ENCODE measurements at places on chromosomes 5 and 9.
A peak's percentile ranks its signal among the peaks of the same experiment; 100 is the strongest.

GRCh38 chr9:13952906-13953305 is 361.0 kb downstream of the NFIB start:
- DNase-seq, result no peak

GRCh38 chr5:149162401-149163084 is 21.2 kb downstream of the ABLIM3 start:
- DNase-seq, result peak; percentile 60

- no peak for DNase-seq
Measured at GRCh38 chr9:69326261-69326660, 1.2 kb downstream of the ENTREP1 start.

GRCh38 chr9:88826771-88827181 is 164.5 kb upstream of the S1PR3 start:
- peak; percentile 97 for DNase-seq

DNA sequence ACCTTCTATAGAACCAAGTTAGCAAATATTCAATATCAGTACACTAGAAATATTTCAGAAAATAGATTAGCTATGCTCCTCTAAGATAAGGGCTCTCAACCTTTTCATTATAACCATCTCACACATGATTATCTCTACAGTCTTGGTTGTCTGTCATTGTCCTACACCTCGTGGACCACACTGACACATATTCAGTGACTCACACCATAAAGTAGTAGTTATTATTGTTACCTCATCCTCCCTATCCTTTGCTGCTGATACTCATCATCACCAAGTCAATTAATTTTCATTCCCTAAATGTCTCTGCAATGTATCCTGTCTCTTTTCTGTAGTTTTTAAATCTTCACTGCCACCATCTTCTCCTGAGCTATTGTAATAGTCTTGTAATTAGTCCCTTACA is 1309.2 kb upstream of the C9orf72 start:
- no peak for DNase-seq

DNA sequence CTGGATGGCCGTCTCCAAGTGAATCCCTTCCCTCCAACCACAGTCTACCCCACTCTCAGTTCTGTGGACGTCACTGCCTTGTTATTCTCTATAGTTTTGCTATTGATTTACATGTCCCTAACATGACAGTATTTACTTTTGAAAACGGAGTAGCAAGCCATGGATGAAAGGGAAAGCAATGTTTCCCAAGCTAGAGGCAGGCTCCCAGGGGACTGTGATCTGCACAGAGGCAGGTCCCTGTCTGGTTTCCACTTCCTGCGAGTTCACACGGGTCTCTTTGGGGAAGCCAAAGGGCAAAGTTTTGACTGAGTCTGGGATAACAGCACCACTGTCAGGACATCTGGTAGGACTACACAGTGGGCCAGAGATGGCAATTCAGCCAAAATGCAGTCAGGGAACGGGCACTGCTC is 12.7 kb downstream of the C9orf153 start:
- DNase-seq, result no peak

DNA sequence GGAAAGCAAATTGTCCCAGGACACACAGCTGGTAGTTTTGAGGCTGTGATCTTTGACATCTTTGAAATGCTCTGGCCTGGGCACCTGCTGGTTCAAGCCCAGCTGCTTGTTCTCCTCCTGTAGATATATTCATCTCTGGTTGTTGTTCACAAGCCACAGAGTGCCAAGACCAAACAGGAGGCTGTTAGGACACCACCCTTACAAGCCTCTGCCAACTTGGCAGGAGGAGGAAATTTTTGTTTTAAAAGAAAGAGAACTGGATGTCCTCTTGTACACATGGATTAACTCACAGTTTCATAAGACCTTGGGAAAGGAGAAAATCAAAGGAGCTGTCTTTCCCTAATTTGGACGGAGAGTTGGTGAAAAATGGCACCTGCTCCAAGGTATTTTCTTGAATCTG is 8.5 kb upstream of the ZFP62 start:
- peak; percentile 10 for DNase-seq

GRCh38 chr9:74037274-74037673 is 459.9 kb upstream of the RORB start:
- no peak for DNase-seq

- no peak for DNase-seq
Measured at GRCh38 chr5:76402251-76402885, 717 bp upstream of the IQGAP2 start.

- DNase-seq, result no peak
Measured at GRCh38 chr9:112002131-112002846, 105.7 kb downstream of the UGCG start.

DNA sequence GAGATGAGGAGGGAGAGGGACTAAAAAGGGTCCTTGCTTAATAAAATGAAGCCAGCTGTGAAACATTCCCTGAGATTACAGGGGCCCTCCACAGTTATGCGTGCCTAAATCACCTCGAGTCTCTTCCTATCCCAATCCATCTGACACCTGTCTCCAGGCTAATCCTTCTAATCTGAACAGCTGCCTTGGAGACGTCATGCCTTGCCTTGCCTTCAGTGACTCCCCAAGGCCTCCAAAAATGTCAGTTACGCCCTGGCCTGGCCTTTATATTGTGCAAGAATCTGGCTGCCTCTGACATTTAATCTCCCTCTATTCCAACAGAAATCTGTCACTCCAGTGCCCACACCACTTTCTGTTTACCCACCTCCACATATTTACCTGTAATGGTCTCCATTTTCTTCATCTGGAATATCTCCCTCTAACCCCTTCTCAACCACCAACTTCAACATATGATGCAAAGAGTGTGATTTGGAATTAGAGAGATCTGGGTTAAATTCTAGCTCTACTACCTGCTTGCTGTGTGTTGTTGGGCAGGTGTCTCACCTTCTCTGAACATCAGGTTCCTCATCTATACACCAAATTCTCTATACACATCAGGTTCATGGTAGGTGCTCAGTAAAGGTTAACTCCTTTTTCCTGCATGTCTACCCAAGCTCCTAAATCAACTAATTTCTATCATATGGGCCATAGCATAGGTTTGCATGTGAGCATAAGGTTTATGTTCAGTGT is 57.9 kb downstream of the PTCD2 start:
- peak; percentile 82 for DNase-seq

- DNase-seq, result no peak
Measured at GRCh38 chr5:132777209-132778069, at the start of gene SEPTIN8. Gene SEPTIN8, minus strand, starts transcription at chr5:132777239. Its CDS starts 102 bp downstream, at chr5:132777137.

GRCh38 chr5:59054963-59055528 is 472.2 kb downstream of the RAB3C start:
- DNase-seq, result no peak

GRCh38 chr5:111742177-111742994 is 14.6 kb downstream of the NREP start:
- peak; percentile 99 for DNase-seq

DNA sequence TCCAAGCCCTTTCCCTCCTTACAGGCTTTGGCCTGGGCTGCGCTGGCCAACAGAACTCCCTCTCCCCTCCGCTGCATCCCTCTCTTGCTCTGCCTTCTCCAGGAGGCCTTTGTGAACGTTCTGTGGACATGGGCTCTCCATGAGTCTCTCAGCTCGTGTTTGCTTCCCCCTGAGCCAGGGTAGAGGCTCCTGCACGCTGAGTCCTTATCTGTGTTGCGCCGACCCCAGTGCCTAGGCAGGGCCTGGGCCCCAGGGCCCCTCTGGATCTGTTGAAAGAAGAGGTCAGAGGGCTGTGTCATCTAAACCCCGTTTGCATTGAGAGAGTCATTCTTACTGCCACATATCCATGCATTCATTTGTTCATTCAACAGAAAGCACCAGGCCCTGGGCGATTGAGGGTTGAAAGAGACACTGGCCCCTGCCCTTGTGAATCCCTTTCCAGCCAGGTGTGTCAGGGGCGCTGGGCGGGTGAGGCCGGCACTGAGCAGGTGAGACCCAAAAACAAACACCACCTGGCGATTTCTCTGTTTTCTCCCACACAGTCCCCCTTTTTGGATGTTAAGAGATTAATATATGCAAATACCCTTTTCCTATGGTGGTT is 111.2 kb upstream of the IER5L start:
- no peak for DNase-seq

DNA sequence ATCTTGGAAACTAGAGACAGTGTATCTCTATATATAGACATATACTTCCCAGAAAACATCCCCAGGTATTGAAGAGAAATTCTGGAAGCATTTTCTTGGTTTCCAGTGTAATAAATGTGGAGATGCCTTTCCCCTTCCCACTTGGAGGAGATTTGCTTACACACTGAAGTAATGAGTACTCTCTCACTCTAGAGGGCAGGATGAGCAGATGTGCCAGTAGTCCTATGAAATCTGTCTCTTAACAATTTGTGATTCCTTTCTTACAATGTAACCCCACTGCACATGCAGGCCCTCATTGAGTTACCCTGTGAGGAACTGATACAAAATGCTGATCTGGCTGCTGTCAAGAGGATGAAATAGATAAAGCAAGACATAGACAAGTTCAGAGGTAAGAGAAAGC is 567.2 kb downstream of the SLCO4C1 start:
- DNase-seq, result no peak

- DNase-seq, result no peak
Measured at GRCh38 chr5:105953616-105954015, 1717.1 kb downstream of the EFNA5 start.

- no peak for DNase-seq
Measured at GRCh38 chr5:131250751-131251475, 12.9 kb upstream of the CDC42SE2 start.

- DNase-seq, result no peak
Measured at GRCh38 chr5:151071848-151072629, 8.8 kb downstream of the TNIP1 start.

DNA sequence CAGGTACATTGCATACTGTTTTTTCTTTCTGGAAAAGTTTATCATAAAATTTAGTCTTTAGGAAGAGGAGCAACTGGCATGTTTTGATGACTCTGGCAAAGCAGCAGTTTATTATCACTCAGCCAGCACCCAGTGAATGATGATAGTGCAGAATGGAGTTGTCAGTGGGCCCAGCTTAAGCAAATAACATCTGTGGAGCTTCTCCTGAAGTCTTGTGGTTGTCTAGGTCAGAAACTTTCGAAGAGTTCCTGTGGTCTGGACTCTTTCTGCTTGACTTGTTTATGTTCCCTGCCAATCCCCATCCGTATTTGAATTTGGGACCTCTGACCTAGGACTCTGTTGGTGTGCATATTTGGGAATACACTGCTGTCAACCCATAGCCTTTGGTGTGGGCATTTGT is 38.1 kb upstream of the C5orf47 start:
- DNase-seq, result peak; percentile 82

- DNase-seq, result no peak
Measured at GRCh38 chr5:76269932-76270610, 133.0 kb upstream of the IQGAP2 start.

DNA sequence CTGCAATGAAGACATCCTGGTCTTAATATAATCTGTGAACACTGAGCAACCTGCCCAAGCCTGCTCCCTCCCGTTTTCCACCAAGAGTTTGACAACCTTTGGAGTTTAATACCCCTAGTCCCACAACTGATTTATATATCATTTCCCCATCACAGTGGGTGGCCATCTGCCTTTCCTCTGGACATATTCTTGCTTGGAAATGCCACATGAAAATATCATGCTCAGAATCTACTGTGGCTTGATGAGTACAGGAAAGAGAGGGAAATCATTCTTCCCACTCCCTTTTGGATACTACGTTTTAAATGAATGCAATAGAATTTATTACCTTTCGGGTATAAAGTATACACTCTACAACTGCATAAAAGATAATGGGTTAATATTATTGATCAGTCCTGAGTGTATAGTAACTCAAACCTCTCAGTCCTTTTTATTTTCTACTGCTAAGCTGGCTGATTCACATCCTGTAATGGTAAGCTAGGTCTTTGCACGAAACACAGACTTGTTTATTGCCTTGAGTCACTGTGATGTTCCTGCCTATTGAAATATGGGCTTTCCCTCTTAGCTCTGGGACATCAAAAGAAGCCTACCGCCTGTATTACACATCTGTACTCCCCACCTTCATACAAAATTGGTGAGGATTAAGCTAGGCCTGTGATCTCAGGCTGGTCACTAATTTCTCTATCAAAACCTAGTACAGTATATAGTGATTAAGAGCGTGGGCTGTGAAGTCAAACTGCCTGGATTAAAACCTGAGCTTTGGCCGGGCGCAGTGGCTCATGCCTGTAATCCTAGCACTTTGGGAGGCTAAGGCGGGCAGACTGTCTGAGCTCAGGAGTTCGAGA is 67.6 kb upstream of the NR5A1 start:
- DNase-seq, result peak; percentile 78

DNA sequence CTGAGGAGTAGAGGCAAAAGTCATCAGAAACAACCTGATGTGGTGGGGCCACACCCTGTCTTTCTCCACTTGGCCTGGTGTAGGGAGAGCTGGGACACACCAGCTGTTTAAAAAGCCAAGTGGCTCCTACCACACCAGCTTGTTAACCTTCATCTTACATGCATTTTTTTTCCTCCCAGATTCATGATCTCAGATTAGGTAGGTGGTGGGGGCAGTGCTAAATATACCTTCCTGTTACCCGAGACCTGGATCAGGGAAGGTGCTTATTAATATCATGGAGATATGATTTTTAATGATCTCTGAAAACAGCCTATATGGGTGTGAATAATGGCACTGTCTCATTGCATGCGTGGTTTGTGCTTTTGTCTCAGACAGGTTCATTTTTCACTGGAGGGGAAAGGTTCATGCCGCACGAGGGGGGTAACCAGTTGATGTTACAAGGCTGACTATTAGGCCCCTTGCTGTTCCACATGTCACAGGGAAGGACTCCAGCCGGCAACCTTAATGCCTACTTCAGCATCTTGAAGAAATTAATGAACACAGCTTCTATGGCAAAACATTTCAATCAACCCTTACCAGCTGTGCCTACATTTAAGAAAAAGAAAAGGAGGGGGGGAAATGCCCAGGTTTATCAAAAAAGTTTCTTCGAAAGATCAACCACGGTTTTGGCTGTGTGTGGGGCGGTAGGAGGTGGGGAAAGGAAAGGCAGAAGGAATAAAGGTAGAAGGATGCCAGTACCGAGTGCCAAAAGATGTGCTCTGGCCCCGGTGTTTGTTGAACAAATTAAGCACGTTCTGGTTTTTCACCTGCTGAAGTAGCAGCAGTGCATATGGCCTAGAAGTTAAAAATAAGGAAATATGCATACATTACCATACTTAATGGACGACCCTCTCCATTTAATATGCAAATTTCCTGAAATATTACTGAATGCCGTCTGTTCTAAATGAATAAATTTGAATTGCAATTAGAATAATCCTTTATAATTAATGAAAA is 185.4 kb downstream of the EBF1 start:
- DNase-seq, result no peak

- peak; percentile 29 for DNase-seq
Measured at GRCh38 chr5:149345892-149346222, 558 bp downstream of the GRPEL2 start.

GRCh38 chr5:78328585-78329173 is 31.7 kb upstream of the SCAMP1 start:
- DNase-seq, result peak; percentile 75

GRCh38 chr5:146284016-146284415 is 54.6 kb upstream of the POU4F3 start:
- peak; percentile 16 for DNase-seq

DNA sequence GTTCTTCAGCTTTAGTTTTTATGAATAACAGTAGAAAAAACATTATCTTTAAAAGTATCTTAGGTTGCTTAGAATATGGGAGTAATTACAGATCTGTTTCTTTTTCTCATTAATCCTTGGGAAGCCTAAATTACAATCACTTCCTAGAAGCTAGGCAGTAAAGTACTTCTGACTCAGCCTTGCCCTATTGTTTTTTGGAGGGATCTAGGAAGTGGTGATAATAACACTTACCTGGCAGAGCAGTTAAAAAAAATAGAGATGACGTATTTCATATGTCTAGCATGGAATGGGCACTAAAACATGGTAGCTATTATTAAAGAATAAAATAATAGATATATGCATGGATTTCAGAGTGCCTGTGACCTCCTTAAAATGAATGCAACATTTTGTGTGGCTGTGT is 8.2 kb upstream of the FST start:
- no peak for DNase-seq
